ENCODE measurements at places on chromosomes 3 and 15.

GRCh38 chr3:94453864-94454263 lies 391.0 kb downstream of the NSUN3 start:
- peak; percentile 6 for DNase-seq

DNA sequence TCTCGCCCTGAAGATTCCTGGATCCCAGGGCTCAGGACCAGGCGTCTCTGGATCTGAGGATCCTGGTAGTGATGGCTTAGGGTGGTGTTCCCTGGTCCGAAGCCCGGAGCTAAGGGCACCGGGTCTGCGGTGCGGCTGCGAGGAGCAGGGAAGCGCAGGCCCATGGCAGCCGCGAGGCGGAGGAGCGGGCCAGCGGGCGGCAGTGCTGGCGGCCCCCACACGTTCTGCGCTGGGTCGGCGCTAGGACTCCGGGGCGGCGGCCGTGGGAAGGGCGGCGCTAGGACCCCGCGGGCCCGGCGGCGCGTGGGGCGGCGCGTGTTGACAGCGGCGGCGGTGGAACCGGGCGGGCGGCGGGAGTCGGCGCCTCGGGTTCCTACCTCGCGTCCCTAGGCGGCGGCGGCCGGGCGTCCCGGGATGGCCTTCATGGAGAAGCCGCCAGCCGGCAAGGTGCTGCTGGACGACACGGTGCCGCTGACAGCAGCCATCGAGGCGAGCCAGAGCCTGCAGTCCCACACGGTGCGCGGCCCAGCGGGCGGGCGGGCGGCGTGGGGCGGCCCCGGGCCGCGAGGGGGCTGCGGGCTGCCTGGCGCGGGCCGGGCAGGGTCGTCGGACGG lies at the start of gene PXK:
TSS of gene PXK (plus strand) at position 318 of the 614 bp plus-strand sequence. CDS start at position 415, 97 bp downstream.
- no peak for DNase-seq

DNA sequence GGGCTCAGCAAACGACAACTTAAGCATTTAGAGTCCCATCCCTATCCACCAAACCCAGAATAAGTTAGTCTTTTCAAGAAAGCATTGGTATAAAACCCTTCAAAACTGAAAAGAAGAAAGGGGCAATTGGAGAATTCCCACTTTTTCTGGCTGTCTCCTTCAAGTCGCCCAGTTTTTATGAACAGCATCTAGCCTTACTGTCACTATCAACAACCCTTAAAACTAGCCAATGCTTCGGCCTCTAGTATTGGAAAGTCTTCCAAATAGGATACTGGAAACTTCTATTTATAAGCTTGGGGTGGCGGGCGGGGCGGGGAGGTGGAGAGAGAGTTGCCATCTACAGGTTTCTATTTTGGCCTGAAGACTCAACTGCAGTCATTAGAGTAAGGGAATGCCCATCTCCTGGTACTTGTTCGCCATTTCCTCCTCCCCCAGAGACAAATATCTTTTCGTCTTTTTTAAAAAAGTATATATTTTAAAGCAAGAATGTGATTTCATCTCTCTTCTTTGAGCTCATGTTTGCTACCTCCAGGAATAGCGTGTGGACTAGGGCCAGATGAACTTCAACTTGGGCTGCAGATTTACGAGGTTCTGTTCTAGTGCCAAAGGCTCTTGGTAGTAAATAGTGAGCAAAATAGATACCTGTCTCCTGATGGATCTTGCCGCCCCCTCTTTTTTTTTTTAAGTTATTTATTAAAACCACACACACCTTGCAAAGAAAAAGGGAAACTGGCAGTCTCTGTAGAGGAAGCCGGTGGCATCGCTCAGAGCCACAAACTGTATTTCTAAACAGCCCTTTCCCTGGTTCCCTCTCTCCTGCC lies 2.7 kb downstream of the BCL6 start:
- DNase-seq: no peak

DNA sequence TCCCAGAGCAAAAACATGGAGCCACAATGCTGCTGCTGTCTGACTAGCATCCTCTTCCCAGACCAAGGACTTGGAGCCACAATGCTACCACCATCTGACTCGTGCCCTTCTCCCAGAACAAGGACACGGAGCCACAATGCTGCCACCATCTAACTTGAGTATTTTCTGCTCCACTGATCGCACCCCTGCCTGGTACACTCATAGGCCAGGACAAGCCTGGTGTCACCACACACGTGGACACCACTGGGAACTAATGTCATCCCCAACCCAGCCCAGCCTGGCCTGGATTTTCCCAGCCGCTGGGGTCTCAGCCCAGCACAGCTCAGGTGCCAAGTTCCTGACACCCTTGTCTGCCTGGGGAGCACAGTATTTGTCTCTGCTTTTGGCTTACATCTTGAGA lies 52.7 kb upstream of the GRIP2 start:
- DNase-seq: no peak

- DNase-seq: no peak
These were observed 59.3 kb downstream of the NR1D2 start for GRCh38 chr3:24004171-24004938.

DNA sequence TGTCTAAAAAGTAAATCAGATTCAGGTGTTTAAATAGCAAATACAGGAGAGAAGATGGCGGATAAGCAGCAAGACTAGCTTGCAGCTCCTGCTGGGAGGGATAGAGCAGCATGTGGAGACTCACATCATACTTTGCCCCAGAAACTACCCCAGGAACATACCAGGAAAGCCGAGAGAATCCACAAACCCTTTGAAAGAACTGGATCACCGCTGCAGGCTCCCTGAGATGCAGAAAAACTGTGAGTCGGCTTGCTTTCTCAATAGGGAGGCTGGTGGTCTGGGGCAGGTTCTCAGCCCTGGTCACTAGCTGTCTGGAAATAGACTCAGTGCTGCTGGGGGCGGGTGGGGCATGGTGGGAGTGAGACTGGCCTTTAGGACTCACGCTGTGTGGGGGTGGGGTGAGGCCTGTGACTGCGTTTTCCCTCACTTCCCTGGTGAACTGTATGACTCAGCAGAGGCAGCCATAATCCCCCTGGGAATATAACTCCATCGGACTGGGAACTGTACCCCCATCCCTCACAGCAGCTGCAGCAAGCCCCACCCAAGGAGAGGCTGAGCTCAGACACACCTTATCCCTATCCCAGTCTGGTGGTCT lies 142.8 kb downstream of the CNTN6 start:
- no peak for DNase-seq

GRCh38 chr3:42746455-42747450 lies 26.3 kb downstream of the CCDC13 start:
- peak; percentile 75 for DNase-seq

DNA sequence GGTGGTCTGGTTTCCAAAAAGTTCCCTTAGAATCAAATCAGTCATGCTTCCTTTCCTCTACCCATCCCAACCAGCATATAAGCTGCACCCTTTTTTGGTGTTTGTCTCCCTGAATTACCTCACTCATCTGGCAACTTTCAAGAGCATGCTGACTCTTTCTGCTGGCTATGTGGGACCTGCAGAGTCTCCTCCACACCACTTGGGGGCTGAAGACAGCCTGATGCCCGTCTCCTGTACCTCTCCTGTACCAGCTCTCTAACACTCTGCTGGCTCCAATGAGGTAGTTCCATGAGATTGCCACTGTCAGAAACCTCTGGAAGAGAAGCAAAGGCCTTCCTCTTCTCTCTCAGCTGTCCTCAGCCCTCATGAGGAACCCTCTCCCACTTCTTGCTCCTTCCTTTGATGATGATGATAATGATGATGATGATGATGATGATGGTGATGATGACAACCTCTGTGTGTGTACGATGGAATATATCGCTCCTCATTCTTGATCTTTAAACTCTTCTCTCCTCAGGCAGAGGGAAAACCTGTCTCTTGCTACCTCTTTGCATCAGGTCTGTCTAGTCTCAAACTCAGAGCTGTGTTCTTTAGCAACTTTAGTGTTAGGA lies 257.5 kb downstream of the ZNF621 start:
- no peak for DNase-seq

- no peak for DNase-seq
These were observed 13.8 kb downstream of the CORO2B start for GRCh38 chr15:68592544-68592943.
